ENCODE measurements at places on chromosomes 5 and 9.

GRCh38 chr9:135347461-135347860, 132.1 kb upstream of the PPP1R26 start:
- no peak for DNase-seq

DNA sequence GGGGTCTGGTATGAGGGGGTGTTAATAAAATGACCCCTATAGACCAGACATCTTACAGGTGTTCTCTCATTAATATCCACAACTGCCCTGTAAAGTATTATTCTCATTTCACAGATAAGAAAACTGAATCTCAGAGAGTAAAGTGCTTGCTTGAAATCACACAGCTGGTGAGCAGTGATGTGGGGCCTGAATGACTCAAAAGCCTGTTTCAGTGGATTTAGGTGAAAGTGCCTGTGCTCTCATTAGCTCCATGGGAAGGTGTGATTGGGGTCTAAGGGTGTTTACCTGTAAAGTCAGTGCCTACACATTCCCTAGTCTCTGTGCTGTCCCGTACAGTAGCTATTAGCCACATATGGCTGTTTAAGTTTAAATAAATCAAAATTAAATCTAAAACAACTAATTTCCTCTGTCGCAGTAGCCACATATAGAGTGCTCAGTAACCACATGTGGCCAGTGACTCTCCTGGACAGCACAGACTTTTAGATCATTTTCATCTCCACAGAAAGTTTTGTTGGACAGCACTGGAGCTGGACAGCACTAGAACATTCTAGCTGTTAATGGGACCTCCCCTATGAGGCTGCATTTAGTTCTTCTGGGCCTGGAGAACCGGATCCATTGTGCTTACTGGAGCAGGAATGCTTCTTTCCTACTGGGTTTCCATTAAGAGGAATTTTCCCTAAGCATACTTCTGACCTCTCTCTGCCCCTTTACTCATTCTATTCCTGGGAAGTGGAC, 52.5 kb upstream of the SEMA6A start:
- no peak for DNase-seq

GRCh38 chr9:99253772-99254431, 31.8 kb downstream of the SEC61B start:
- DNase-seq, result peak; percentile 43

DNA sequence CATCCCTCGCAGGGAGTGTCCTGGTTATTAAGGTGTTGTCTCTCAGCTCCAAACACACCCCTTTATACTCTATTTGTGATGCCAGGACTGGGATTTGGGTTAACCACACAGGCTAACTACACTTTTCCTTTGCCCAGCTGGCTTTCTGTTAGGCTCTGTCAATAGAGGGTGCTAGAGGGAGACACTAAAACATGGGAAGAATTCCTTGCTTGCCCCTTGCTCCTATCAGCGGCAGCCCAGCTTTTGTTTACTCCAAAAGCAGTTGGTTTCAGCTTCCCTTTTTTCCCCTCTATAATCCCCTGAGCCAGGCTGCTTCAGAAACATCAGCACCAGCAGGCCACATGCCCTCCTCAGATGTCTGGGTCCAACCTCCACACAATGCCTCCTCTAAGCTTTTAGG, 297.1 kb downstream of the KCTD16 start:
- no peak for DNase-seq

GRCh38 chr5:122400938-122401337, 88.9 kb downstream of the SNCAIP start:
- no peak for DNase-seq

GRCh38 chr5:155727512-155728145, 599.3 kb upstream of the SGCD start:
- no peak for DNase-seq

DNA sequence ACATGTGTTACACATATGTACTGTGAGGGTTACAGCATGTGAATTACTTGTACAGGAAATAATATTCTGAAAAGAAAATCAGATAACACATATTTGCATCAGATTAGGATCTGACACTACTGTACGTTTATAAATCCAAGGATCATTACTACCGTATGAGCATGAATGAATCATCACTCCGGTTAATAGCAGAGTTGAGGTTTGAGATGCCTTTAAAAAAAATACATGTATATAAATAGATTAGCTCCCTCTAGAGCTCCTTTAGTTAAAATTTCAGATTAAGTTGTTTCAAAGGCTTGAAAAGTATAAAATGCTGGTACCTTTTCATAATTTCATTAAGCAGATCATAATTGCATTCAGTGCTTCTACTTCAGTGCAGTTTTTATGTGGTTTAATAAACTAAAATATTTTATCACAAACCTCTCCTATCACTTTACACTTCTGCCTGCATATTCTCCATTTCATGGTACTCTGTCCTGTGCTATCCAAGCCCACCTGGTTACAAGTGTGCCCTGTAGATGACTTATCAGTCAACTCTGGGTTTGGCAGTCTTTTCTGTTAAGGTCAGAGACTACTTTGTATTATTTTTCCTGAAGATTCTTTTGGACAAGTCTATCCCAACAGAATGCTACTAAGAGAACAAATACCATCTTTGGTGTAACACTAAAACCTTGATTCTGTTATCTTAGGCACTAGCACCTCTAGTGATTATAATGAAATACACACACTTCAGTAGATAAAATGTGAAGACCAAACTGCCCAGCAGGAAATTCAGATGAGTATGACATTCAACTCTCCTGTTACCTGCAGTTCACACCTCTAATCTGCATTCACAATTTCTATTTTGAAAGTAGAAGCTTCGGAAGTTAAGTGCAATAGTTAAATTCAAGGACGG, 48.0 kb upstream of the POU5F2 start:
- no peak for DNase-seq

DNA sequence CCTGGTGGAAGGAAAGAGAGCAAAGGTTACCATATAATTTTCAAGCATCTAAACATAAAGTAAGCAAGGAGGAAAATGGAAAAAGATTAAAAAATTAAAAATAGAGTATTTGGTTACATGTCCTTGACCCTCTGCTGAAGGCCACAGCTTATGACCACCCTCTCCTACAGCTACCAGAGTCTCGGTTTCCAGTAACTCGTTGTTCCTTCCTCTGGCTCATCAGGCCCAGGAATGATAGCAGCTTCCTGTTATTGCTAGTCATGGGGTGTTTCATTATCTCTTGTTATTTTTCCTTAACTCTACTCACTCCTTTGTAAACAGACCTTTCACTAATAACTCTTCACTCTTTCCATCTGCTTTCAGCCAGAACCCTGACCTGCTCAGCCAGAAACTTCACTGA, 102.2 kb downstream of the YTHDC2 start:
- DNase-seq, result no peak

DNA sequence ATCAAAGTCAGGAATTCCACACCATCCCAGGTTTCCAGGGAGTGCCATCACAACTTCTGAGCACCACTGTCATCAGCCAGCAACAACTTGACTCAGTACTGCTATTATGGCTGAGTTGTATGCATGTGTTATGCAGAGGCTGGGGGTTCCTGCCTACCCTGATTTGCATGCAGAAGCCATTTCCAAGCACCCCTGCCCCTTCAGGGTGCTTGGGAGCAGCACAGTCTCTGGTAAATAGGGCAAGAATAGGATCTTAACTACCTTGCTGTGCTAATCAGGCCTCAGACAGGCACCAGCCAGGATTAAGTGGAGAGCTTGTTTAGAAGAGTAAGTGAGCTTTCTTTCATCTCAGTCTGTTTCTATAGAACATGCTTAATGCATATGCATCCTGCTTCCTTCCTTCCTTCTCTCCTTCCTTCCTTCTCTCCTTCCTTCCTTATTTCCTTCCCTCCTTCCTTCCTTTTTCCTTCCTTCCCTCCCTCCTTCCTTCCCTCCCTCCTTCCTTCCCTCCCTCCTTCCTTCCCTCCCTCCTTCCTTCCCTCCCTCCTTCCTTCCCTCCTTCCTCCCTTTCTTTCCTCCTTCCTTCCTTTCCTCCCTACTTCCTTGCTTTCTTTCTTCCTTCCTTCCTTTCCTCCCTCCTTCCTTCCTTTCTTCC, 175.7 kb downstream of the FRMD3 start:
- DNase-seq, result no peak

GRCh38 chr5:56523790-56524575, 290.9 kb upstream of the ANKRD55 start:
- DNase-seq, result no peak

GRCh38 chr9:116860509-116861120, 173.5 kb downstream of the TRIM32 start:
- peak; percentile 8 for DNase-seq

DNA sequence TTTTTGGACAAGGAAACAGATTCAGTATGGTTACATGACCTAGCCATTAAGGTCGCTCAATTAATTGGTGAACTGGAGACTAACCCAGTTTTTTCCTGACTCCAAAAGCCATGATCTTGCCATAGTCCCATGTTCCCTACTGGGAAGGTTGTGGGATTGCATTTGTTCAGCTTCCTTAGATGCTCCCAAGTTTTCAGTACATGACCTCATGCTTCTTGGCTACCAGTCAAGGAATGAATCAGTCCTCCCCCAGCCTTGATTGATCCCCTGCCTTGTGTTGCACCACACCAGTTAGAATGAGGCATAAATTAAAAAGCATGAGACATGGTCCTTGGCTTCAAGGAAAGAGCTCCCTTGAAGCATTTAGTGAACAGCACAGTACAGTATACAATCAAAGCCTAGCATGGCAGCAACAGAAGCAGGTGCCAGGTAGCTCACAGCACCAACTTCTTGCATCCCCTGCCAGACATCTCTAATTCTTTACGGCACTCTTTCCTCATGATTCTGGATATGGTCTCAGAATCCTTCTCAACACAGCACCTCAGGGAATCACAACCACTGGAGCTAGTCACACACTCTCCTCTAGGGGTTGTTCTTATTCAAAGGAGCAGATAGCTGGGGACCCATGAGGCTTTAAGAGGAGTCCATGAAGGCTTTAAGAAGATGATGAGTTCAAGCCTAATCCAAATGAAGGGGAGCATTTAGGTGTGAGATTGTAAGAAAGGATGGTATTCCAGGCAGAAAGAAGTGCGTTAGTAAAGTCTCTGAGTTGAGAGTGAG, 295.5 kb upstream of the CLINT1 start:
- DNase-seq, result no peak

- DNase-seq, result no peak
Observed at GRCh38 chr9:3719286-3719685, 193.5 kb upstream of the RFX3 start.

GRCh38 chr9:86660146-86660943, 287.0 kb downstream of the GAS1 start:
- no peak for DNase-seq

GRCh38 chr5:150263801-150264621, 25.6 kb downstream of the CAMK2A start:
- DNase-seq, result no peak

DNA sequence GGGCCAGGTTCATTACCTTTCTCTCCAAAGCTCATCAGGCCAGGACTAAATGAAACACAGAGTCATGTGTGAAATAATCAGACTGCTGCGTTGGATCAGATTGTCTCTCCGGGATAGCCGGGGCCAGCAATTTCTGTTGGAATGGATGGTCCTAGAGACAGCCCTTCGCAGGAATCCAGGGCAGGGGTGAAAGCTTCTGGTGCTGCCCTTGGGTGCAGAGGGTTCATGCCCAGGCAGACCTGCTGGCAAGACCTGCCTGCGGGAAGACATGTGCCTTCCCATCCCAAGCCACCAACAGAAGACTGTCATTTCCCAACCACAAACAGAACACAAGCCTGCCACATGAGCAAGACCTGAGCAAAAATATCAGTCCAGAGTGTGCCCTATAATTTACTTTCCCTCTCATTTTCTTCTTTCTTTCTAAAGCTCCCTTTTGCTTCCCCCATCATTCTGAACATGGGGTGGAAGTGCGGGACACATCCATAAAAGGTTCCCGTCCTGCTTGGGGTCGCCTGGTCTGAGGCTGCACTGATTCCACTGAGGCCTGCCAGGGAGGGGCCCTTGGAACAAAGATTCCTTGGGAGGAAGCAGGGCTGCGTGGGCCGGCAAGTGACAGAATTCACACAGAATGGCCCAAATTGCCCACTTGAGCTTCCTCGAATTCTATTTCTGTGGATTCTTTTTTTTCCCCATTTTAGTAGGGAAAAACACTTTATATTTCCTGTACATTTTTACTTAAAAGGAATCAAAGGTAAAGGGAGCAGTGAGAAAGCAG, 57.3 kb downstream of the UBE2QL1 start:
- no peak for DNase-seq

DNA sequence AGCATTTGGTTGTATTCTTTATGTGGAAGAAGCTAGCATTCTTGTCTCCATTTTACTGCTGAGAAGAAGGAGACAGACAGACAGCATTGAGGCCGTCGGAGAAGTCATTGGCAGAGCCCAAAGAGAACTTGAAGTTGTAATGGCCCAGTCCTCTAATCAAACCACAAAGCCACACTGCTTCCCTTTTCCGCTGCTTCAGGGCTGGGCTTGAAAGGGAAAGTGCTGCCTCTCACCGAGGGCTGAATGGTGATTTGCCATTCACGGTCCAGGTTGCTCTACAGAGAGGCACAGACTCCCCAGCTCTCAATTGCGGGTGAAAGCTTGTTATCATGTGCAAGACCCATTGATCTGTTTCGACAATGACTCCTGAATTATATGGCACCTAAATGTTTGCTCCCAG, 25.6 kb upstream of the POU4F3 start:
- no peak for DNase-seq

- DNase-seq, result no peak
Observed at GRCh38 chr5:174825587-174825986, 101.2 kb downstream of the MSX2 start.

- DNase-seq, result no peak
Observed at GRCh38 chr5:92222449-92222848, 839.3 kb upstream of the ARRDC3 start.

DNA sequence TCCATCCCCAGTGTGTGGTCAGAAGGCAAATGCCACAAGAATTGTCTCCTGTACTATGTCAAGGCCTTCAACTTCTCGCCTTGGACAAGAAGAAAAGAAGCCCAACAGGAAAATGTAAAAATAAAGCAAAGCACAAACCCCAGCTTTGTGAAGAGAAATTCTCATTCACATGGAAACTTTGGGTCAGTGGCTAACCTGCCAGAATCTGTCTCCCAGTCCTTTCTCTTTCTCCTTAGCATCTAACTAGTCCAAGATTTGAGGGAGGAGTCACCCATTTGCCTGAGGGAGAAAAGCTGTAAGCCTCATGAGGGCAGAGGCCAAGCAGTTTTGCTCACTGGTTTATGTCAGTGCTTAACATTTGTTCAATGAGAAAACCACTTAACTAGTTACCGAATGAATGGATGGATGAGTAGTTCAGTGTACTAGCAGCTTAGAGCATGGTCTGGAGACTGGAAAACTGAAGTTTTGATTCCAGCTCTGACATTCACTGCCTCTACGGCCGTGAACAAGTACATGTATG, 36.0 kb downstream of the ADAM19 start:
- no peak for DNase-seq

All from CD4-positive, alpha-beta T cell treated with Interleukin-2 at 100 ng/mL for 4 hours (primary cell).